ENCODE measurements at places on chromosomes 4 and X.

GRCh38 chr4:7771056-7771455 is 168.6 kb downstream of the AFAP1 start:
- no peak for DNase-seq

GRCh38 chrX:26470941-26471340 is 255.0 kb downstream of the MAGEB5 start:
- no peak for DNase-seq

DNA sequence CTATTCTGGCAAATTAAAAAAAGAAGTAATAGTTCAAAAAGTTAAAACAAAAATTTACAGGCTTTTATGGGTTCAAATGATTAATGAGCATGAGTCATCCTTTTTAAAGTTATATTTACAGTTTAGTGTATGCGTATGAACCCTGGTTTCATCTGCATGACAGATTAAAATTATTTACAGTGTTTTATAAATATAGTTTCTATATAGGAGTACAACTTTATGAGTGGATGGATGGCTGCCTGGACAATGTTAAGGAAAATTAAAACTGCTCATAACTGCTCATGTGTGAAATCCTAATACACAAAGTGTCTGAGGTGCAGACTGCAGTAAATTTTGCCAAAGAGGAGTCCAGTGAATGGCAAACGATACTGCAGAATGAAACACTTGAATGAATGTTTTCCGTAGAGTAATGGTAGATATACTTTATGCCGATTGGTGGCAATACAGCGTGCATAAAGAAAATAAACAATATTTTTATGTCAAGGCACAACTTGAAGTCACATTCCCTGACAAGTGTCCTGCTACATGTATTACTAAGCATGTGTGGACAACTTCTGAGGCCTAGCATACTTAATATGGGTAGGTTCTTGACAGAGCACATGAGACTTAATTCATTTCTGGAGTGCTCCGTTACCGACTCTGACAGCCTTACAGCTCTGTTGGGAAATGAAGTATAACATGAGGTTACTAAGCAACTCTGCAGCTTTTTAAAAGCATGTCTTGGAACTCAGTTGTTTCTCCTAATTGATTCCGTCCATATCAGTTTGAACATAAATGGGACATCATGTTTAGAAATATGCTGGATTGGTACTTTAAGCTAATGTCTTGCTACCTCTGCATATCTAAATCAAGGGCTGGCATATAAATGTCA is 985.6 kb upstream of the PCDH7 start:
- no peak for DNase-seq

DNA sequence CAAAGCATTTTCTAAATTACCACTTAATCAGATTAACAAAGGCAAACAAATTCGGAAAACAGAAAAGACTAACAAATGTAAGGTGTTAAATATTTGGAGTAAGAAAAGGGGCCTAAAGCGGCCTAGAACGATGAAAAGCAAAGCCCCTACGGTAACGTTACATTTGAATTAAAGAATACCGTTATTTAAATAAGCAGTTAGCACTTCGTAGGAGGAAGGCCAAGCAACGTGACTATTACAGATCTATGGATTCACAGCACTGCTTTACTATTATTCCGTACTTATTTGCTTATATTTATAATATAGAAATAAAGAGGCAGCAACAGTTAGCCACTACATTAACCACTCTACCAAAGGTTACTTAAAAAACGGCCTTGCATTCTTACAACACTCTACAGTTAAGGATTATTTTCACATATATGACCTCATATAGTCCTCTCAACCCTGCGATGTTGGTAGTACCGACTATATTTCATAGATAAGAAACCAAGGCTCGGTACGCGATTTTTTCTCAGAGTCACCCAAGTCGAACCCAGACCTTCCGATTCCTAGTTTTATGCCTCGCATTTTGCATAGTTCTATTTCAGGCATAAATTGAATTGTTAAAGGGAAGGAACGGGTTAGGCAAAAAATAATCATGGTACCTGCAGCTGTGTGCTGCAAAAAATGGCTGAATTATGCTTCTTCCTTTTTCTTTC is 2.9 kb downstream of the KLHL15 start:
- no peak for DNase-seq

DNA sequence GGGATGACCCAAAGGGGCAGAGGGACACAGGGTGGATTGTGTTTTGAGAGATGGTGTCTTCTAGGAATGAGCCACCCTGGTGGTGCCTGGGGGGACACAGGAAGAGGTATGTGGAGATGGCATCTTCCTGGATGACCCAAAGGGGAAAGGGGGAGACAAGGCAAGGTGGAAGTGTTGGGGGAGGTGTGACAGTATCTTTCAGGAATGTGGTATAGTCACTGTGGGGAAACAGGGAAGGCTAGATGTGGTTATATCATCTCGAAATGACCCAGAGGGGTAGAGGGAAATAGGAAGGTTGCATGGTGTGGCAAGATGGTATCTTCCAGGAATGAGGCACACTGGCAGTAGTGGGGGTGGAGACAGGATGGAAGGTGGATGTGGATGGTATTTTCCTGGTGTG is 62.9 kb downstream of the MAOA start:
- no peak for DNase-seq

DNA sequence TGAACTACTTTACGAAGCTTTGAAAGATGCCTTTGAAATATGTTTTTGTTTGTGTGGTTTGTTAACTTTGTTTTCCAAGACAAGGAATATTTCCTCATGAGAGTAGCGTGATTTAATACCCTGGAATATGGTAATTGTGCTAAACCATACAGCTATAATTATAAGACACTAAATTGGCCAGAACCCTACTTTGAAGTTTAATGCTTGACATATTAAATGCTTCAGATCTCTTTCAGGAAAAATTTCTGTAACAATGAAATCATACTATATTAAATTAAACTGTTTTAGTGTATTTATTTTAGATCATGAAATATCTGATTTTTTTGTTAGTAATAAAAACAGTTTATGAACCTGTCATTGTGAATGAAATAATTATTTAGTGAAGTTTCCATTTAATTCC is 63.5 kb downstream of the DCLK2 start:
- DNase-seq, result no peak

- DNase-seq, result no peak
Measured at GRCh38 chrX:153244767-153245166, 65.7 kb downstream of the MAGEA1 start.

DNA sequence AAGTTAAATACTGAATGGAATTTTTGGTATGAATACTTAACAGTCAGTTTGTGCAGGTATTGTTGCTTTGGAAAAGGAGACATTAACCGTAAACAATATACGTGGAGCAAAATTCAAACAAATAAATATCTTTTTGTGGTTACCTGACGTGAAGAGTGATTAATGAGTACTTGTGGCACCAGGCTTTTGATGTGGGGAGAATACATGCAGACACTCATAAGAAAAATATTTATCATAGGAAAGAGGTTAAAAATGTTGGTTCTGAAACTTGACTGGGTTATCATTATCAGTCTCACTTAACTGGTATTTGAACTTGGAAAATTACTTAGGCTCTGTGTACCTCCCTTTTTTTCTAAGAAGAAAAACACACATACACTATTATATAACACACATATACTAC is 136.4 kb upstream of the NDST4 start:
- no peak for DNase-seq

DNA sequence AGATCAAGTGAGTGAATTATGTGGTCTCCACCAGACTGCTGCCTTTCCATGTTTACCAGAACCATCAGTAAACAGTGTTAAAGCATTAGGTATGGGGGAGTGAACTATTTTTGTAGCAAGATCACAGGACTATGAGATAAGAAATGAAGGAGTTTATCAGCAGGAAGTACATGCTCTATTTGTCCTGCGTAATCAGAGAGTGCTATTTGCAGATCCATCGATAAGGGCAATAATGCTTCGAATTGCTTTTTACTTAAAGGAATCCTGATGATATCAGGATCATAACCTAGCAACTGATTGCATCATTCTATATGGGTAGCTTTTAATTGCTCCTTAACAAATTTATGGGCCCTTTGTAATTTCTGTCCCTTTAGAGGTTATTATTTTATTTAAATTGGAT is 57.1 kb downstream of the RBM46 start:
- DNase-seq, result no peak

GRCh38 chrX:131588995-131589394 is 45.1 kb downstream of the OR13H1 start:
- no peak for DNase-seq

DNA sequence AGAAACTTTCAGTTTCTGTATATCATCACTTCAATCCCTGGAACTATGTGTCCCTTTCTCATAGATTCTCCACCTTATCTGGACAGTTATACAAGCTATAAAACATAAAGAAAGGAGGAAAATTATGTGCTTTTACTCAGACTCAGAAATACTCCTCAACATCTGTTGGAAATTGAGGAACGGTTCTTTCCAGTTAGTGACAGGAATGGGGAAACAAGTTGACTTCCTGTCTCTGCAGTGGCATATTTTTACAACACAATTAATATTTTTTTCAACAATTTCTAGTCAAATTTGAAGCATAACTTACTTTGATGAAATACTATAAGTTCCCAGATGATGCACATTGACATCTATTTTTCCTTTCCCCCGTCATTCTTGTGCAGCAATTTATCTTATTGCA is 27.9 kb downstream of the ABHD18 start:
- DNase-seq, result no peak

DNA sequence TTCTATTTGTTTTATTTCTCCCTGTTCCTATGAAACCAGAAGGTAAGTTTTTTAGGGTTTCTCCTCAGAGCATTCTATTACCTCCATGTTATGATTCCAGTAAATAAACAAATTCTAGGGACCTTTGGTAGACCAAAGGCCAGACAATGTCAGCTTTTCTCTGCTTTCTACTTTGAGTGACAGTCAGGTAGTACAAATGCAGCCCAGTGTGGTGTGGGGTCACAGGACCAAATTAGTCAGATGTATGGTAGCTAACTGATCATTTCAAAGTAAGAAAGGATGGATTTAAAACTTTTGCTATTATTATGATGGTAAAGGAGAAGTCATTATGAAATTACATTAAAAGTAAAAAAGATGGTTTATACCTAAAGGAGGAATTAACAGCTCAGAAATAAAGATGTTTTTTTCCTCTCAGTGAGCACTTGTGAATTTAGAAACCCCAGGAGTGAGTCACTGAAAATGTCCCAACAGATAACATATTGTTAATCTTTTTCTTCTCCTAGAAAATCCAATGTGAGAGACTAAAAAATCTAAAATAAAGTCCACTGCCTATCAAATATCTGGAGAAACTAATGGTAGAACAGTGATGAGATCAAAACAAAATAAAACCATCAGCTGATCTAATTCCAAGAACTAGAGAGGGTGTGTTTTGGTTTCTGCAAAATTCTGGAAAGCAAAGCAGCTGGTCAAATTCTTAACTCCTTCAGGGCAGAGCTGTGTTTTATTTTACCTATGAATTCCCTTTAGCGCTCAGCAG is 16.6 kb upstream of the KLHL2 start:
- no peak for DNase-seq

DNA sequence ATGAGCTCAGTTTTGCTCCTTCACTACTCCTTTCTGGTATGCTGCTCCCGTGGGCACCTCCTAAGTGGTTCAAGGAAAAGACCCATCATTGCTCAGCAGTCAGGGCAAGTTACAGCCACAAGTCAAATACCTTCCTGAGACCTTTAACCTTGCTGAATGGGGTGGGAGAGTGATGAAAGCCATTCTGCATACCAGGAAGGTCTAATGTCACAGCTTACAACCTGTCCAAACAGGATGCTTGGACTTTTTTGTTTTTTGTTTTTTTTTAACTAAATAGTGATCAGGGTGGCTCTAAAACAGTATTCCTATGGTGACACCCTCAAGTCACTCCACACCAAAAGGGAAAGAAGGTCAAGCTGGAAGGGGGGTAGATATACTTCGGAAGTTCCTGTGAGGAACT is 93.1 kb downstream of the GPC3 start:
- DNase-seq, result no peak

GRCh38 chr4:124386648-124387047 is 325.9 kb downstream of the ANKRD50 start:
- DNase-seq, result no peak

DNA sequence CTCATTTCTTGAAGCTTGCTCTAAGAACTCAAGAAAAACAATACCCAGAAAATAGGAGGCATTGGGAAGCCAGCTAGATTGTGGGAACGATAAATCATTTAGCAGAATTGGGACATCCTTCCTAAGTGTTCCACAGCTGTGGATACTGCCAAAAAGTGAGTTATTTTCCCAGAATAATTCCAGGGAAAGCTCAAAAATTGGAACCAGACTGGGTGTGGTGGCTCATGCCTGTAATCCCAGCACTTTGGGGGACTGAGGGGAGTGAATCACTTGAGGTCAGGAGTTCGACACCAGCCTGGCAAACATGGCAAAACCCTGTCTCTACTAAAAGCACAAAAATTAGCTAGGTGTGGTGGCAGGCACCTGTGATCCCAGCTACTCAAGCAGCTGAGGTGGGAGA is 68.2 kb upstream of the GK2 start:
- no peak for DNase-seq

GRCh38 chr4:36651253-36651652 is 369.8 kb downstream of the DTHD1 start:
- no peak for DNase-seq

GRCh38 chrX:16100673-16101072 is 22.7 kb upstream of the GRPR start:
- DNase-seq, result no peak

DNA sequence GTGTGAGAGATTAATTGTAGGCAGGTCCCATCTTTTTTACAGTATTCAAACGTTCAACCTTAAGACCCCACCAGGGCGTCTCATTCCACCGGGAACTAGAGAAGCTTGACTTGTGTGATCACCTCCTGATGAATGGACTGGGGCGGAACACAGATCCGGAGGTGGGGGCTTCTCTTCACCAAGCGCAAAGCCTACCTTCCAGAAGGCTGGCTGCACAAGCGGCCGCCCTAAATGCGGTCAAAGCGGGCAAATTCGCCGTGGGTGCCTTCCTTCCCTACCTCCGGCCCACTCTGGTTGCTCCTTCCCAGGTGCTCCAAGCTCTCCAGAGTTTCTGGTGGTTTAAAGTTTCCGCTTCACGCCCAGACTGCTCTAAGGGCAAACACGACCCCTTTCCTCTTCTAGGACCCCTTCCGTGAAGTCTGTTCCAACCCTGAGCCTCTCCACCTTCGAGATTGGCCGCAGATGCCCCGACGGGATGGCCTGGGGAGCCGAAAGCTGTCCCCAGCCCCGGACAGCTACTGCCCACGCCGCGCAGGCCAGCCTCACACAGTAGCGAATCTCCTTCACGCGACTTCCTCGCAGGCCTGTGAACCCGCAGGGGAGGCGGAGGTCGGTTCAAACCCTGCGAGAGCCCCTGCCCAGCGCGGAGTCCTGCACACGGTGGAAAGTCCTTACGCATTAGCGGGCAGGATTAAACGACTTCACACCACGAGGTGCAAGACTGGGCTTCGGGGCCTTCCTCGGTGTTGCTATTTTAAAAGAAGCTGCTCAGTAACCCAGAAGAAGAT is 1.6 kb upstream of the WWC2 start:
- no peak for DNase-seq

GRCh38 chrX:41556958-41557357 is 109.8 kb downstream of the NYX start:
- no peak for DNase-seq

GRCh38 chr4:11404431-11404830 is 24.3 kb downstream of the HS3ST1 start:
- no peak for DNase-seq

GRCh38 chrX:65587616-65588526 is 53.3 kb upstream of the LAS1L start:
- no peak for DNase-seq

- no peak for DNase-seq
Measured at GRCh38 chrX:129626026-129626425, 28.7 kb downstream of the APLN start.
